ENCODE measurements at places on chromosomes 5 and 9. TPM values are rescaled to one million over a fixed set of nuclear protein-coding genes. Genes with fewer than 3 reads are reported as not detected.

GRCh38 chr5:137843676-137844299 lies 23.9 kb upstream of the MYOT start:
- no peak for DNase-seq

- DNase-seq = no peak
Measured at GRCh38 chr5:68924481-68925145, 169.2 kb upstream of the SLC30A5 start.

The TEX53 gene
- not detected for total RNA-seq

The TMEM171 gene
- 5.0 TPM for total RNA-seq

DNA sequence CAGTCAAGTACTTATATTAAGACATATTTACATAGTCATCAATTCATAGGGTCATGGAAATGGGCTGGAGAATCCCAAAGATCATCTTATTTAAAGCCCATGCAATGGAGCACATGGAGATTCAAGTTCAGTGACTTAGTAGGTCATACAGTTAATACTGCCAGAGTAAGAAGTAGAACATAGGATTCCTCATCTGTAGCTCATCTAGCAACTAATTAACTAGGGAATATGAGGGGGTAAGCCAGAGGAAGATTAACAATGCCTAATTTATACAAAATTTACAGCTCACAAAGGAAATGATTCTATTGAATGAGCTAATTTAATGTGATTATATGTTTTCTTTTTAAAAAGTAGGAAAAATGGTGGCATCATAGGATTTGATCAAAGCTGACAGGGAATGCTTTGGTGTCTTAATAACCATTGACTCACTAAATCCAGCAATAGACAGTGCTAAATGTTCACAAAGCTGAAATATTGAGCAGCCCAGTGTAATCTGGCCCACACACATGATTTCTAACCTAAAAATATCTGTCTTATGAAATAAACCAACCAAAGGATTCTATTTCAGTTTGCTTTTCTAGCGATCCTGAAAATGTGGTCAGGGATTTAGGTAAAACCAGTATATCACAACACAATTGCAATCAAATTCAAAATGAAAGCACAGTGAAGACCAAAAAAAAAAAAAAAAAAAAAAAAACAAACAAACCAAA lies 53.3 kb downstream of the PRDM6 start:
- no peak for DNase-seq

DNA sequence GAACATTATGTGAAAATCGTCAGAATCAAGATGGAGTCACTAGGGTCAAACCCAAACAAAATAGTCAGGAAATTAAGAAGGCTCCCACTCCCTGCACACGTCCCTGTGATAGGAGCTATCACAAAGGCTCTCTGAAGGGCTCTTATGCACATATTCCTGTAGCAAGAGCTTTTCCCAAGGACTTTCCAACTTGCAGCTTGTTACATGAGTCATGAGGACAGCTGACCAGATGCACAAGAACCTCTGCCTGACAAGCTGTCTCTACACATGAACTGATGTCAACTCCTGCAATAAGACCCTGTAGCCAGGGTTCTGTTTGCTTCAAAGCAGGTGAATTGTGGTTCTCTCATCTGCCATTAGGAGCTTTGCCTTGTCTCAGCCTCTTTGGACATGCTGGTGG lies 122.4 kb downstream of the OLFM1 start:
- DNase-seq = no peak

The OTULINL gene
- total RNA-seq = 0.42 TPM

DNA sequence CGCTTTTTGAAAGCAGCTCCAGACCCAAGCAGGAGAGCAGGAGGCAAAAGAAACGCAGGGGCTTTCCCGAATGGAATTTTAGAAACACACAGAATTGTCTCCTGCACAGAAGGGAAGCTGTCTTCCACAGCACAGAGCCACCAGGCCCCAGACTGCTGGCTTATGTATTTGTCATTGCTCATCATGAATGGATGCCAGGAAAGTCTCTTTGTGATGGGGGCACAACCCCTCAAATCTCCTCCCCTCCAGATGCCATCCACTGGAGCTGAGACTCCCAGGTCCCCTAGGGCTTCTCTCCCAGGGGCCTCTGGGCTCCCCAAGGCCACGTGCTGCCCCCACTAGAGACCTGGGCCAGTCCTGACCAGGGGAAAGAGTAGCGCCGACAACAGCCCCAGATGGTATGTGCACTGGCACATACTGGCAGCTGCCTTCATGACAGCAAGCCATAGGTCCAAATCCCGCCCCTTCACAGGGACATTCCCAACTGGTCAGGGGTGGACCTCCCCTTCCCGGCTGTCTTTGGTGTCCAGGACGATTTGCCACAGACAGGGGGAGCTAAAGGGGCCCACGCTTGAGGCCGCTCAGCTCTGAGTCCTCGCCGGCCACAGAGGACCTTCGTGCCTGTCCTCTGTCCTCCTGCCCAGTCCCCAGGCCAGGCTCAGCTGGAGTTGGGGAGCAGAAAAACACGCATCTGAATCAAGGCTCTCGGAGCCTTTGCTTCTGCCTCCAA lies 127.8 kb downstream of the KCNIP1 start:
- no peak for DNase-seq

The BRINP1 gene
- not detected for total RNA-seq

DNA sequence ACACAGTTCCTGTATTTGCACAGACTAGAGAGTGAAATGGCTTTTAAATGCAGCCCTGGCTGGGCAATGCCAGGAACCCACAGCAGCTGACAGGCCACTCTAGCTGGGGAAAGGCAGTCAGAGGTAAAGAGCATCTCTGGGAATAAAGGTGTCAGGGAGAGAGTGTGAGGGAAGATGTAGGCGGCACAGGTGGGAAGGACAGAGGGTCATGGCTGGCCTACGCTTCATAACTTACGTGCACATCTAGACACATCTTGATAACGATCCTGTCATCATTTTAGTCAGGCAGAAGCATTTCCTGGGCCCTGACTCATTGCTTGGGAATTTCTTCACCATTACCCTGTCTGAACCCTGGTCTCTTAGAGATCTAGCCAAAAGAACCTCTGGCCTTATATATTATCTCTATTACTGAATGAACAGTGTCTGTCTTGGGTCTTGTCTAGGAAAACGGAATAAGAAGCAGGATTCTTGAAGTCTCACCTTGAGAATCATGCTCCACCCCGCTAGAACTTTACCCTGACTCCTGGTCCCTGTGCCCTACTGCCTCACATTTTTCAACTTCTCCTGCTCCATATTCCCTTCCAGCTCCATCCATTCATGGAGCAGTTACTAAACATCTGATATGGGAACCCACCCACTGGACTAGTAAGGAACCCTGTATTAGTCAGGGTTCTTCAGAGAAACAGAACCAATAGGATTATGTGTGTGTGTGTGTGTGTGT lies 106.4 kb upstream of the ELL2 start:
- DNase-seq = peak; percentile 72

The HTR4 gene
- total RNA-seq = not detected

The ROR2 gene
- not detected for total RNA-seq

DNA sequence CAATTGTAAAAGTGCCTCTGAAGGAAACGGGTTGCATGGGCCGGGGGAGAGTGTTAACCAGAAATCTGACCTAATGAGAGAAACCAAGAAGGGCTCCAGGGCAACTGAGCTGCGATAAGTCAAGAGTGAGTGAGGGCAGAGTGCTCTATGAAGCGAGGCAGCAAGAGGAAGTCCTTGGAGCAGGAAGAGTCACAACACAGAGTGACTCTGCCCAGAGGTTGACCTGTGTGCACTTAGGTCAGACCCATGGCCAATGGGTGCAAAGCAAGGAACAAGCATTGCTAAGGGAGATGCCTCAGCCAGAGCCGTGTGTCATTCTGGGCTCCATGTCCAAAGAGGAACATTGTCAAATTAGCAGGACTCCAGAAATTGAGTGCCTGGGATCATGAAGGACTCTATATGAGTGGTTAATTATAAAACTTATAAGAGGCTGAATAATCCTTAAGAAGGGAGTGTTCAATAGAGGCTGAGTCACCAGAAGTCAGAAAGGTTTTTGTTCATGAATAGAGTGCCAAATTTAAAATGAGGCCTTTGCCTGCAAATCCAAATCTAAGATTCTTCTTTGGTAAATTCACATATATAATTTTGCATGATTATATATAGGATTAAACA lies 438.5 kb downstream of the MED10 start:
- no peak for DNase-seq

The MELK gene
- 52.1 TPM for total RNA-seq

The ISOC1 gene
- 20.7 TPM for total RNA-seq

DNA sequence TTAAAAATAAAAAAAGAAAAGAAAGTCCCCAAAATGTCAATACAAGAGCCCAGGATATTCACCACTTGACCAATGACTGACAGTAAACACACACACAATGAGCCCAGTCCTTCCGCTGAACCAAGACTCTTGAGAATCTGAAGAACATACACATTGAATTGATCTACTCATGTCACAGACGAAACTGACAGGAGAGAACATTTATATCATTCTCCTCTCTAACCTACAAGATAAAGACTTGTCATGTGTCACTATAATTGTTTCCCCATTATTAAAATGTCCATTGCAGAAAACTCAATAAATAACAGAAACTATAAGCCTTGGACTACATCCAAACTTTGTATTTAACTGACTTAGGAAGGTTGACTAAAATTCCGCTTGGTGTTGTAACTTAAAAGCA lies 296.7 kb downstream of the EPB41L4A start:
- DNase-seq = no peak

- no peak for DNase-seq
Measured at GRCh38 chr5:56693220-56693579, 122.1 kb upstream of the MAP3K1 start.

The SHISAL2B gene
- total RNA-seq = not detected

- peak; percentile 70 for DNase-seq
Measured at GRCh38 chr9:92607088-92607487, 62.8 kb downstream of the IPPK start.

GRCh38 chr5:74124826-74125225 lies 498.8 kb downstream of the ARHGEF28 start:
- no peak for DNase-seq

GRCh38 chr5:6553972-6554371 lies 78.9 kb downstream of the NSUN2 start:
- DNase-seq = no peak

GRCh38 chr5:41325074-41325473 lies 111.7 kb upstream of the C6 start:
- no peak for DNase-seq

DNA sequence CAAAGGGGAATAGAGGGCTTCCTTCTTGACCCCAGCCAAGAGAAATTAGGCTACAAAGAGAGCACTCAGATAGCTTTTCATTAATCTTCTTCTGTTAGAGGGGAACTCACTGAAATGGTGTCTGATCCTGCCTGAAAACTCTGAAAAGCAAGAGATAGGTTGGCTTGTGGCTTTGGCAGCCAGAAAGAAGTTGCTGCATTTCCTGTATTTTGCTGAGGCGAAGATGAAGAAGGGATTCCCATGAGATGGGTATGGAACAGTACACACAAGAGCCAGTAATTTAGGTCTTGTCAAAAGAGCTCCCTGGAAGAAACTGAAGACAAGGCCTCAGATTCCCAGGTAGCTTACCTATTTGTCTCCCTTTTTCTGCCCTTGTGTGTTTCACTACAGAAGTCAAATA lies 120.9 kb upstream of the TARS1 start:
- peak; percentile 37 for DNase-seq

GRCh38 chr5:143880178-143880577 lies 68.2 kb downstream of the HMHB1 start:
- DNase-seq = no peak

DNA sequence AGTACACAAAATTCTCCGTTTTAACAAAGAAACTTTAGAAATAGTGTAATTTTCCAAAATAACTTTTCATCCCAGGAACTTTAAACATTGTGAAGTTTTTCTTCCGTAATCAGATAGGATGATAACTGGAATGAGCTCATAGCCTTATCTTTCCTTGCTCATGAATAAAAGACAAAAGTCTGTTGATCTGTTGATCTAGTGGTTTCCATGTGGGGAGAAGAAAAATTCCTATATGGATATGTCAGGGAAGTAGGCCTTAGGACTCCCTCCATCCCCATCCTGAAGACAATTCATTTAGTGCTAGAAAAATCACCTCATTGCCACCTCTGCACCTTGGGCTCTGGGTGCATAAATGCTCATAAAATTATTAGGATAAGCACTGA lies 266.6 kb downstream of the SMARCA2 start:
- DNase-seq = no peak

GRCh38 chr9:83140061-83140460 lies 77.1 kb upstream of the RASEF start:
- no peak for DNase-seq

The FBXO4 gene
- total RNA-seq = 7.7 TPM

DNA sequence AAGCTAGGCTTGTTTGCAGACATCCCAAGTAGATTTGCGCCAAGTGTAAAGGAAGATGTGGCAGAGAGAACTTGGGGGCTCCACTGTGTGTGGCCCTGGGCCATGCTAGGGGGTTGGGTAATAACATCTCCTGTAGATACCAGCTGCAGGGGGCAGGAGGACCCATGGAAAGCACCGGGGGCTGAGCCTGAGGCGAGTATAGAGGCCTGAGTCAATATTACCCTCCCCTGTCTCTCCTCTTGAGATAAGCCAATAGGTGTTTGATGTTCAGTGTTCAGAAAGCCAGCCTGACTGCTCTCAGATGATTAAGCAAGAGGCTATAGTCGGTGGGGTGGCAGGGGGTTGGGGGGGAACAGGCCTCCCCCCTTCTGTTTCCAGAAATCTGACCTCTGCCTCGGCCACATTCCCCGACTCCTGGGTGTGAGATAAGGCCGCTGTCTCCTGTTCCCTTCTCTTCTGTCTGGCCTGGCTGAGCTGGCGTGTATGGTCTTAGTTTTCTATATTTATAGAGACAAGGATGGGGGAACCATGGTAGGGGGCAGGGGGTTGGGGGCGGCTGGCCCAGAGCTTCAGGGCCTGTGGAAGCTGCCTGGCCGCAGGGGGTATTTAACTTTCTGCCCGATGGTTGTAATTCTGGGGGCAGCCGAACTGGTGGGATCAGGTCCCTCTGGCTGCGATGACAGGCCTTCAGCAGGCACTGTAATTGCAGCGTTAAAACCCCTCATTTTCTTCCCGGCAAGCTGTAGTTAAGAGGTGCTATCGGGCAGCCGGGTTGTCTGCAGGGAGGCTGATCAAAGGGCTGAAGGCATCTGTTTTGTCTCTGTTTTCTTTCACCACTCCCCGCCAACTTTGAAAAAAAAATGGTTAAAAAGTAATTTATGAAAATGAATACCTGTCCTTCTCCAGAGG lies 292.0 kb downstream of the NSG2 start:
- DNase-seq = no peak

The PCDHGA11 gene
- 10.3 TPM for total RNA-seq

GRCh38 chr5:178624631-178625546 lies 2.0 kb downstream of the CLK4 start:
- peak; percentile 39 for DNase-seq

Data from endothelial cell of umbilical vein (primary cell).